ENCODE measurements at places on chromosomes 7 and 10.

DNA sequence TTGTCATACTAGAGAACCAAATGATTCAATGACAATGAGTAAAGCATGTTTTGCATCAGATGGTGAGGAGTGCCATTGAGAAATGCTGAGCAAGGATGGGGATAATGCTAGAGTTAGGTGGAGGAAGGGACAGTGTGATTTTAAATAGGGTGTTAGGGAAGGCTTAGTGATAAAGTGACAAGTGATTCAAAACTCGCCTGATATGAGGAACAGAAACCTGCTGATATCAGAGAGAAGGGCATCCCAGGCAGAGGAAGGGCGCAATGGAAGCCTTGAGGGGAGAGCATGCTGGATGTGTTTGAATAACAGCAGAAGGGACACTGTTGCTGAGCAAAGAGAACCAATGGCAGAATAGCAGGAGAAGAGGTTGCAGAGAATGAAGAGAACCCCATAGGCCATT lies 196.2 kb downstream of the NRG3 start:
- no peak for DNase-seq

GRCh38 chr10:126233182-126234148 lies 154.8 kb downstream of the ADAM12 start:
- DNase-seq = no peak

DNA sequence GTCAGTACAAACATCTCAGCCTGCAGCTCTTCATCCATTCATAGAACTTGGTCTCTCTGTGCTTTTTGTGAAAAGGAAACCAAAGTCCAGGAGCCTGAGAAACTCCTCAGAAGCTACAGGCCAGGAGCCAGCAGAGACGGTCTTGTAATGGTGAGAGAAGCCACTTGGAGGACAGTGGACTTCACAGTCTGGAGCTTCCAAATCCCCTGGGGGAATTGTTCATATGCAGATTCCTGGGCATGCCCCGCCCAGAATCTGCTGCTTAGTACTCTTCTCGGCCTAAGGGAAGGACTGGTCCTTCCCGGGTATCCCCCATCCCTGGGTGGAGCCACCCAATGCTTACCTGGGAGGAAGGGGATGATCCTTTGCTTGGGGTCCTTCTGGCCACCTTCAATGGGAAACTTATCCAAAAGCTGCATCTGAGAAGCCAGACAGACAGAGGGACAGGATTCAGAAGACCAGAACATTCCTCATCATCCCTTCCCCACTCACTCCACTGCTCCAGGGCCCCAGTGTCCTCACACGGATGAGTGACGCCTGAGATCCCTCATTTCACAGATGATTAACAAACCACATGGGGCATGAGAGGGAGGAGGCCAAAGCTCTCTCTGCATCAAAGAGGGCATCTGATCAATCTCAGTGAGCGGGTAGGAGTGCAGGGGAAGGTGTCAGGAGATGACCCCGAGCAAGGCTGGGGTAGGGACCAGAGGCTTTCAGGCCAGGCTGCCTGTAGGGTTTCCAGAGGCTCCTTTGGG lies 88.4 kb downstream of the SH3PXD2A start:
- no peak for DNase-seq

DNA sequence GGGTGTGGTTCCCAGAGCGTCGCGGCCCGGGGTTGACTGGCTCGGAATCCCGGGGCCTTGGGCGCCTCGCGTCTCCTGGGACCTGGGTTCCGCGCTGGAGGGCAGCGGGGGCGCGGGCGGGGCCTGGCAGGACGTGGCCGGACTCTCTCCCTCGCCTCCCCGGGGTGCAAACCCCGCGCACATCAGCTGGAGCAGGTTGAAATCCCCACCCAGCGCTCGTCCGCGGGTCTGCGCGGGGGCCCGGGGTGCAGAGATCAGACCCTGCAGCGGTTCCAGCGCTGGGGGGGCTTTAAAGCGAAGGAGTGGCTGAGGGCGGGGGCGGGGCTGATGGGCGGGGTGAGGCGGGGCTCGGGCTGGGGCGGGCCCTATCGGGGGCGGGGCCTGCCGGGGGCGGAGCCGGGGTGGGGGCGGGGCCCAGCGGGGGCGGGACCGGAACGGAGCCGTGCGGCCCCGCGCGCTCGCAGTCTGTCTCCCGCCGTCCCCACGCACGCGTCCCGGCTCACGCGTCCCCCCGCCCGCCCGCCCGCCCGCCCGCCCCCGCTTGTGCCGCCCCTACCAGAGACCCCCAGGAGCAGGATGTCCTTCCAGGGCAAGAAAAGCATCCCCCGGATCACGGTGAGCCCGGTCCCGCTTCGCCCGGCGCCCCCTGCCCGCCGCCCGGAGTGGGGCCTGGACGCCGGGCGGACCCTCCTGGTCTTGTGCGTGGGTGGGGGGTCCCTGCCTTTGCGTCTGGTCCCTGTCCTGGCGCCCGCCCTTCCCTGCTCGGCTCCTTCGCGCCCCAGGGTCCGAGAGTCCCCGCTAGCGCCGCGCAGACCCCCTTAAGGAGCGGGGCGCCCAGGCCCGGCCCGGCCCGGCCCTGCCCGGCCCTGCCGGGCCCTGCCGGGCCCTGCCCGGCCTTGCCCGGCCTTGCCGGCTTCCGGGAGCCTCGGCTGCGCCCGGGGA lies at the start of gene DPYSL4:
TSS of gene DPYSL4 (plus strand) at position 461 of the 942 bp plus-strand sequence. CDS start at position 577, 116 bp downstream.
- DNase-seq = peak; percentile 14

- DNase-seq = no peak
Measured at GRCh38 chr7:126972571-126972970, 280.2 kb downstream of the GRM8 start.

- no peak for DNase-seq
Measured at GRCh38 chr10:120650705-120651399, 193.8 kb downstream of the PLPP4 start.

DNA sequence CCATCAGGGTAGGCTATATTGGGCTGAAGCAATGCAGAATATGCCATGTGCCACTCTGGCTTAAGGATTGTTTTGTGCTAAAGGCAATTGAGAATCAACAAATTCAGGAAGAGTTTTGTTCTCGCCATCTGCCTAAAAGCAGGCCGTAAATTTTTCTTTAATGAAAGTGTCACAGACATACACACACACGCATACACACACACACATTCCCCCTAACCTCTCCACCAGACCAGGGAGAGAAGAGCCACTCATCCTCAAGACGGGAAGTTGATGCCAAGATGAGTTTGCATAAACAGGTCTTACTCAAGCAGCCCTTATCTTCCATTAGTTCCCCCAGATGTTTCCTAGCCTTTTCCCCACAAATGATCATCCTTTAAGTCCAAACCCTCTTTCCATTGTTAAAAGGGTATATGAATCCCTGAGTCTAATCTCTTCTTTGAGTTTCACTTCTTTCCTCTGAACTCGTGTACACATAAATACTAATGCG lies 59.6 kb upstream of the TRIM24 start:
- DNase-seq = no peak

- DNase-seq = peak; percentile 92
Measured at GRCh38 chr10:95656291-95657164, at the start of gene ALDH18A1. TSS of gene ALDH18A1 (minus strand) at chr10:95656711. CDS start at chr10:95653377, 3,334 bp downstream.

Data from immature natural killer cell (primary cell).